Stimulated activated CD4-positive, alpha-beta T cell treated with anti-CD3 and anti-CD28 coated beads, Interleukin-1b, Interleukin-23, amount 100 ng/mL, for 4 hours (primary cell): ENCODE measurements at places on chromosomes 11 and 22.
A peak's percentile ranks its signal among the peaks of the same experiment; 100 is the strongest.

- peak; percentile 6 for DNase-seq
These were observed 53.2 kb downstream of the GRIK4 start for GRCh38 chr11:120564573-120565311.

- no peak for DNase-seq
These were observed 51.7 kb downstream of the ARHGAP42 start for GRCh38 chr11:100738701-100739270.

GRCh38 chr11:4662876-4663275, 19.1 kb downstream of the OR51E1 start:
- DNase-seq, result no peak

- DNase-seq, result no peak
These were observed 2.0 kb upstream of the TIMP3 start for GRCh38 chr22:32799496-32799895.

DNA sequence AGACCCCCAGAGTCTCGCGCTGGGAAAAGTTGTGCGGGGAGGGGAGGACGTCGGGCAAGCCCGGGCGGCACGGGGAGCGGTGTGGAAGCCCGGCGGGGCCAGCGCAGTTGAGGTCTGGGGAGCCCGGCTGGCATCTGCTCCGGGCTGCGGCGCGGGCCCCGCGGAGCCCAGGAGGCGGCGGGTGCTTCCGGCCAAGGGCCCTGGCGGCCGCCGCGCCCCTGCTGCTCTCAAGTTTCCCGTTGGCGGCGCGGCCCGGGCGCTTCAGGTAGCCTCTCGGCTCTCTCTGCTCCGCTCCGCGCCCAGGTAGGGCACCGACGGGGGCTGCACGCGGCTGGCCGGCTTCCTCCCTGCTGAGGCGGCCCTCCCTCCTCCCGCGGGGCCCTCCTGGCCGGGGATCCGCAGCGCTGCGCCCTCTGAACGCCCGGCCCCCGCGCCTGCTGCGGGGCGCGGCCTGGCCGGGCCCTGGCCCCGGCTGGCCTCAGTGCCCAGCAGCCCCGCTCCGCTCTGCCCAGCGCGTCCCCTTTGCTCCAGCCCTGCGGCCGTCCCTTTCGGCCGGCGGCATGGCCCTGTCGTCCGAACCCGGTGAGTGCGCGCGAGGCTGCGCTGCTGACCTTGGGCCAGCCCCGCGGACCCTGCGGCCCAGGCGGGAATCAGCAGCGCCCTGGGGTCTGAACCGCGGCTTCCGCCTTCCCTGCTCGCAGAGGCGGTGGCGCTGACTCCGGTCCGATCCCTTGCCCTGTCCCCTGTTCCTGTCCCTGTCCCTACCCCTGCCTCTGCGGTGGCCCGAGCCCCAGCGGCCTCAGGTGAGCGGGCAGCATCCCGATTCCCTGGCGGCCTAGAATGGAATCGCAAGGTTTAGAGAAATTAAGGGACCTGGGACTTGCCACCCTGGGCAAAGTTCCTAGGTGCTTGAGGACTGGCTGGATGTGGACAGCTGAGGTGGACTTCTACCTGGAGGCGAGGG, 4.3 kb upstream of the AMPD3 start:
- peak; percentile 50 for DNase-seq

GRCh38 chr11:131063638-131064037, 147.4 kb upstream of the SNX19 start:
- no peak for DNase-seq

DNA sequence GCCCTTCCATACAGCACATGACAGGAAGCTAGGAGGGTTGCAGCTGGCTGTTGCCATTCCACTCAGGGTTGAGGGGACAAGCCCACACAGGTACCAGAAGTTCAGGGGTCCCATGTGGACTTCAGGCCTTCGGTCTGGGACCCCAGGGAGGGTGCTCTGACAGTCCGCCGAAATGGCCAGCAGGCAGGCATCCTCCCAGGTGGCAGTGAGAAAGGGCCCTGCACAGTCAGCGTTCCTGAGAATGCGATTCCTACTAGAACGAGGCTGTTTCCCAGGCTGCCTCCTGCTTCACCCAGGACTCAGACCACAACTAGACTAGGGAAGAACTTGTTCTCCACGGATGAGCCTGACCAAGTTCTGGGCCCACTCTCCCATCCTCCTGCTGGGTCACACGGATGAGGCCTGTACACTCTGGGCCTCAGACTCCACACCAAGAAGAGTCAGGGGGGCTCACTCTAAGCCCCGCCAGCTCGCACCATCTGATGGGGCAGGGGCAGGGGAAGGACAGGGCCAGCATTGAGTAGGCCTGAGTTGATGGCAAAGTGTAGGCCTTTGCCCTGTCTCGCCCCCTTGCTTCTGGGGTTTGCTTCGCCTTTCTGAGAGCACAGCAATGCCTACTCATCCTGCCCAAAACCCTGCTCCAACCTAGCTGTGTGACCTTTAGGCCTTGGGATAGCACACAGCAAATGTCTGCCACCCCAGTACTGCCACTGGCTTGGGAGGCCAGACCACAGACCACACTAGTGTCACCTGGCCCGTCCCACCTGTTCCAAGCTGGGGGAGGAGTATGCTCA, 14.0 kb downstream of the KCNQ1OT1 start:
- DNase-seq, result no peak

GRCh38 chr11:130156108-130157022, 3.2 kb upstream of the ST14 start:
- DNase-seq, result no peak

DNA sequence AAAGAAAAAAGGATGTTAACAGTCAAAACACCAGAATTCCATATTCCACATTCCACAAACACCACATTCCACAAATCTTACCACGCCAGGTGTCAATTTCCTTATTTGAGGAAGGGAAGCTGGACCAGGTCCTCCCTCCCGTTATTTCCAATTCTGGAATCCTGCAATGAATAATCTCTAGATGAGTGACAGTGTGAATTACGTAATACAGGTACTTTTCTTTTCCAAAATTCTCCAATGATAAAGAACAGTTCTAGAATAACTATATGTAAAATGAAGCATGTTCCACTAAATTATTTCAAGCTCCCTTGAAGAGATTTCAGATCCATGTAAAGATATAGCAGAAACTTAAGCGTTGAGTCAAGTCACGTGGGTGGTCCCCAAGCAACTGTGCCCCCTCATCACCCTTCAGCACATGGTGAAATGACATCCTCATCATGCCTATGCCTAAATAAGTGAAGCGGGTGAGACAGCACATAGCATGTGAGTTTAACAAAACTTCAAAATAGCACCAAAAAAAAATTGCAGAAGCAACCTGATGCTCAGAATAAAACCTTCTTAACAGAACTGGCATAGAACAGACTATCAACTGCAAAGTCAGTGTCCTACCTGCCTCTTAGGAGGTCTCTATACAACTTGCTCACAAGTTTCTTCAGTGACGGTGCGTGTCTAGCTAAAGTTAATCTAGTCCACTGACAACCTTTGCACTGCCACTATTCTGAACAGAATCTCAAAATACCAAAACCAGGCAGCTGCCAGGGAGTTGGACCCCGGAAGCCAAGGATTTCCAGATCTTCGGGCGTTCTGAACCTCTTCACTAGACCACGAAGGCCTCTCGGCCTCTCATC, 876 bp downstream of the NFRKB start:
- no peak for DNase-seq

- DNase-seq, result no peak
These were observed 21.5 kb downstream of the MTCH2 start for GRCh38 chr11:47620836-47621378.

GRCh38 chr22:36682811-36683210, 20.7 kb downstream of the CACNG2 start:
- DNase-seq, result no peak

DNA sequence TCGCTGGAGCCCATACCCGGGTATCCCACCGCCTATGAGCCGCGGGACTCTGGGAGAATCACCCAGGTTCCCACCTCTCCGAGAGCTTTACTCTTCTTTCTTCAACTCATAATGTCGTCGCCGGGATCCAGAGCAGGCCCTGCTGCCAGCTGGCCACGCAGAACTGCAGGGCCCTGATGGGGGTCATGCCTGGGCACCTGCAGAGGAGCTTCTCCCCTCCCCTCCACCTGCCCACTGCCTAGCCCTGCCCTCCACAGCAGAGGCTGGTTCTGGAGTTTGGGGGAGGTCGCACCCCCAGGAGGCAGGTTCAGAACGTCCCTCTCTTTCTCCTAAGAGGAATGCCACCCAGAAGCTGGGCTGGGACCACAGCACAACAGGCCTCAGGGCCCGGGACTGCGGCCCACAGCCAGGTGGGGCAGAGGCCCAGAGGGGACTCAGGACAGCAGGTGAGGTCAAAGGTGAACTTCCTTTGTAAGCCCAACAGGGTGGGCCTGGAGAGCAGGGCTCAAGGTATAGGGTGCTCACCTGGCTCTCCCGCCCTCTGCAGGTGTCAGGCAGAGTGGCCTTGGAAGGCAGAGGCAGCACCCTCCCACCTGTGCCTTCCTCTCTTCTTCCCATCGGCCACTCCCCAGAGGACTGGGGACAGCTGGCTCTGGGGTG, 1.9 kb downstream of the SLC25A45 start:
- no peak for DNase-seq
